NCI-H2029 (cell line): ENCODE measurements at places on chromosomes 7 and 10.
A peak's percentile ranks its signal among the peaks of the same experiment; 100 is the strongest.

DNA sequence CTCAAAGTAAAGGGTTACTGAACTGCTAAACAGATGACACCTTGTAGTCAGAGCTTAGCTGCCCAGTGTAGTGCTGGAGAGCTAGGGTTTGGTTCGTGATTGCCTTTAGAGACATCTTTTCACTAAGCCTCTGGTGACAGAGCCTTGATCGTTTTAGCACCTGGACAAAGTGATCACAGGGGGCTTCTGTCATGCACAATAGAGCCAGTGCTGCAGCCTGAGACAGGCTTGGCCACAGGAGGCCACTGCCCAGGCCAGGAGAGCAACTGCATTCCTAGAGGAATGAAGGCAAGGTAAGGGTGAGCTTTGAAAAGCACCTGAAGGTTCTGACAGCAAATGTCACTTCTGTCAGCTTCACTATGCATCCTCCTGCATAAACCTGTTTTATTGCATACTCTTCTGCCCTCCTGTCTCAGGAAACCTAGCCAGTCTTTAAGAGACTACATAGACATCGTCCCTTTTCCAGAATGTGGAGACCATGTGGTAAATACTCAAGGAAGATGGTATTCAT lies 122.9 kb downstream of the NPY start:
- DNase-seq, result no peak

- no peak for DNase-seq
Measured at GRCh38 chr7:92695308-92696261, 105.4 kb upstream of the FAM133B start.

DNA sequence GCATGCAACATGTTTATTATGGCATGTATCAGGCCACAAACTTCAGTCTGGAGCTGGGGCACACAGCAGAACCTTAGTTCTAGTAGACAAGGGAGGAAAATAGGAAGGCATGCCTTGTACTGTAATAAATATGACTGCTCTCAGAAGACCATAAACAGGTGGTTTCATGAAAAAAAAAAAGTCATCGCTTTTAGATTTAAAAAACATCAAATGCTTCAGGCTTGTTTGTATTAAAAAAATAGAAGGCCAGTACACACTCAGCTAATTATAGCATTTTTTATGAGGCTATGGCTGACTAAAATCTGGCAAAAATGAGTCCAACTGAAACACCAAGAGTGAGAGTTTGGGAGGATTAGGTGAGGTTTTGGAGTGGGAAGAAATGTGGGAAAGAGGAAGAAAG lies 204.1 kb downstream of the JAZF1 start:
- no peak for DNase-seq

GRCh38 chr7:20835111-20835750 lies 48.5 kb upstream of the SP8 start:
- DNase-seq, result no peak

GRCh38 chr7:114759347-114760062 lies 162.4 kb upstream of the MDFIC start:
- peak; percentile 63 for DNase-seq

DNA sequence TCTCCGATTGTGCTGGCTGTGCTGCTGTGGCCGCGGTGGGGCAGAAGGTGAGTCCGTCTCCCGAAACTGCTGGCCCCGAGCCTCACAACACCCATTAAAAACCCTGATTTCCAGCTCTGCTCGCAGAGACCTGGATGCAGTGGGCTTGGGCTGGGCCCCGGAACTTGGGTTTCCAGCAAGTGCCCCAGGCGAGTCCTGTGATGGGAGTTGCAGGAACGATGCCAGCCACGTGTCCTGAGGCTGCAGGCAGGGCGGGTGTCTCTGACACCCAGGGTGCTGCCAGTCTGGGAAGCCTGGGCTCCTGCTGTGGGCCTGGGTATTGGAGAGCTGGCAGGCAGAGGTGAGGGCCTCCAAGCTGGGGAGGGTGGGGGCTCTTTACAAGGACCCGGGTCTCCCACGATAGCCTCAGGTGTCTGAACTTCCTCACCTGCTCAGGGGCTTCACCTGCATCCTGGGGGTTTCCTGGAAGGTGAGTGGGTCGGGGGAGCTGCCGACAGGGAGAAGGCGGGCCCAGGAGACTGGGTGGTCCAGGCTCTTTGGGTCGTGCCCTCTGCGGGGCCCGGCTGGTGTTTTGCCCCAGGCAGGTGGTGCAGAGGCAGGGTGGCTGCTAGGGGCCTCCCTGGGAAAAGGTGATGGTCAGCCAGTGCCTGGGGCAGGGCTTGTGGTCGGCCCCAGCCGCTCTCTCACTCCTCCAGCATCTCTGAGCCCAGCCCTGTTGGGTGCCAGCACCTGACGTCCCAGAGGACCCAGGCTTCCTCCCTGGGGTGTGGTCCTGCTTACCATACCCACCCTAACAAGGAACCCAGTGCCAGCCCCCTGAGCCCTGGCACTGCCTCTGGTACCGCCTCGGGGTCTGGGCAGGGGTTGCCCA lies 180.3 kb downstream of the DNAJB6 start:
- no peak for DNase-seq

GRCh38 chr7:6451224-6451705 lies 3.5 kb upstream of the DAGLB start:
- no peak for DNase-seq

DNA sequence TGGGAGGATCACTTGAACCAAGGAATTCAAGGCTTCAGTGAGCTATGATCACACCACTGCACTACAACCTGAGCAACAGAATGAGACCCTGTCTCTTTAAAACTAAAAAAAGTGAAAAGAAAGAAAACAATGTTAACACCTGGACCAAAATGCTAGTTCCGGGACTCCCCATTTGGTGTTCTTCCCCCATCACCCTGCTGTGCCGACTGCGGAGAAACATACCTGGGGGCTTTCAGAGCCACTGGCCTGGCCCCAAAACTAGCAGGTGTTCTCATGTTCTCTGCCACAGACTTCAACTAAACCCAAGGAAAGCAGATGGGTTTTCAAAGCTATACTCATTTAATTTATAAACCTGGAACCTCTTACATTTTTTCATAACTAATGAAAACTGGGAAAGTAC lies 250.9 kb downstream of the KIAA1217 start:
- no peak for DNase-seq

DNA sequence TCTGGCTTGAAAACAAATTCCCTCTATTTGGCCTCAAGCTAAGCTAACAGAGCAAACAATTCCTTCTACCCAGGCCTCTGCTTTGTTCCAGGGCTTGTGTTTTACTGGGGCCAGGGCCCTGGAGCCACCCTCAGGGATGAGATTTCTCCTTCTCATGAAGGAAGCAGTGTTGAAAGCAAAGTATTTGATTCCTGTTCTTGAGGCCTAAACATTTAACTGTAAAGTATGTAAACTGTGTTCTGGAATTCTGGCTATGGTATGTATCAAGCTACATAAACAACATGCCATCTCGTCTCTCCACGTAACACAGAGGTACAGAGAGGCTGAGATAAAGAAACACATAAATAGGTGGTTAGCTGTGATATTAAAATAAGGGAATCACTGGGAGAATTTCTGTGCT lies 81.8 kb downstream of the HERPUD2 start:
- DNase-seq, result no peak

DNA sequence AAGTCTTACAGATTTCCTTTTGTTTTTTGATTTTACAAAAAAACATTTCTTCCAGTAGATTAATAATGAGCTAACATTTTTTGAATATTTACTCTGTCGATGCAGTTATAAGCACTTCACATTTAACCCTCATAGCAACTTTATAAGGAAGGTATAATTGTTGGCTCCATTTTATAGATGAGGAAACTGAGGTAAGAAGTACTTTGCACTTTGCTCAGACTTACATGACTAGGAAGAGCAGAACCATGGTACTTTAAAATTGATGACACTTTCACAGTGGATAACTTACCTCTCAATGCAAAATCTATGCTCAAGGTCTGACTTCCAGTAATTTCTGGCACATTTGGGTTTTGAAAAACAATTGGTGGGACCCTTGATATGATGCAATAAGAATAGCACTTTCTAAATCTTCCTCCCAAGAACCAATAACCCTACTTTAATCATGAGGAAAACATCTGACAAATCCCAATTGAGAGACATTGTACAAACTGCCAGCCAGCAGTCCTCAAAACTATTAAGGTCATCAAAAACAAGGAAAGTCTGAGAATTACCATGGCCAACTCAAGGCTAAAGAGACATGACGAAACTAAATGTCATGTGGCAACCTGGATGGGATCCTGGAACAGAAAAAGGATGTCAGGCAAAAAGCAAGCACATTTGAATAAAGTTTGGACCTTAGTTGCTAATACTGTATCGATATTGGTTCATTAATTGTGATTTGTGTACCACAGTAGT lies 72.6 kb downstream of the RALA start:
- DNase-seq, result no peak

GRCh38 chr10:20596065-20596755 lies 300.9 kb downstream of the NEBL start:
- no peak for DNase-seq

GRCh38 chr10:102795453-102796406 lies 41.5 kb downstream of the CYP17A1 start:
- DNase-seq, result no peak

DNA sequence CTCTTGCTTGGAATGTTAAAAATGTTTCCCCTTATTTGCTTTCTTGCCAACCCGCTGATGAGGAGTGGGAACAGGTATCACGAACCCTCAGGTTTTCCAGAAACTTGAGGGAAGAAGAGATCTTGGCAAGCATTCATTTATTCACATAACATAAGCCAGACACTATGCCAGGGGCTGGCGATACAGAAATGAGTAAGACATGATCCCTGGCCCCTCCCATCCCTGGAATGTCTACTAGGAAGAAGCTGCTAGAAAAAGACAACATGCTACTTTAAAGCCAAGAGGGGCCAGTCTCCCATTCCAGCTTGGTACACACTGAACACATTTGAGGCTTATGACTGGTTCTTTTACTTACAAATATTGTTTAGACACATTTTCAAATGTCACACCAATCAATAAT lies 26.4 kb downstream of the SLC35B4 start:
- no peak for DNase-seq

GRCh38 chr7:50787825-50788224 lies 5.1 kb upstream of the GRB10 start:
- DNase-seq, result no peak
